ENCODE measurements at places on chromosomes 11 and 22.

- DNase-seq: no peak
Observed at GRCh38 chr11:134049303-134049702, 19.6 kb upstream of the JAM3 start.

DNA sequence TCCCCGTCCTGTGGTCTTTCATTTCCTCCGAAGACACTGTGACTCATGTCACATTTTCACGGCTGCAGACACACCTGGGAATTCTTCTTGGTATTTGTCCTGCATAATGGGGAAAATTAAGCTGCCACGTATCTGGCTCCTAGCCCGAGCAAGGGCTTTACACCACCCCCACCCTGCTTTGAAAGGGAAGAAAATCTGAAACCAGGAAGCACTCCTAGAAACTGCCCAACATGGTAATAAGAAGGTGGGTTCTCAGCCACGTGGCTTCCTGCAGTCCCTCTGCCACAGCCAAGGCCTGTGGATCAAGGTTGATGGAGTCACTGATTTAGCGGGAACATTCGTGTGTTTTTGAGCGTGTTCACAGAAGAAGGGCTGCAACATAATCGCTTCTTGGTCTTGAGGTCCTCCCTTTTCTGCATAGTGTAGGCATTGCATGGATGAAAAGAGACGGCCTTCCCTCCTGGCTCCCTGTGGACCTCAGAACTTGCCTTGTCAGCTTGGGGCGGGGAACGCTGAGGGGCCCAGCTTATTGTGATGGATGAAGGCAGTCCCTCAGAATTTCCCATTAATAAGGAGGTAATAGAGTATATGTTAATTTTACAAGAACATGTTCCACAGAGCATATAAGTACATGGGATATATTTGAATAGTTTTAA is 292.0 kb downstream of the NTM start:
- no peak for DNase-seq

DNA sequence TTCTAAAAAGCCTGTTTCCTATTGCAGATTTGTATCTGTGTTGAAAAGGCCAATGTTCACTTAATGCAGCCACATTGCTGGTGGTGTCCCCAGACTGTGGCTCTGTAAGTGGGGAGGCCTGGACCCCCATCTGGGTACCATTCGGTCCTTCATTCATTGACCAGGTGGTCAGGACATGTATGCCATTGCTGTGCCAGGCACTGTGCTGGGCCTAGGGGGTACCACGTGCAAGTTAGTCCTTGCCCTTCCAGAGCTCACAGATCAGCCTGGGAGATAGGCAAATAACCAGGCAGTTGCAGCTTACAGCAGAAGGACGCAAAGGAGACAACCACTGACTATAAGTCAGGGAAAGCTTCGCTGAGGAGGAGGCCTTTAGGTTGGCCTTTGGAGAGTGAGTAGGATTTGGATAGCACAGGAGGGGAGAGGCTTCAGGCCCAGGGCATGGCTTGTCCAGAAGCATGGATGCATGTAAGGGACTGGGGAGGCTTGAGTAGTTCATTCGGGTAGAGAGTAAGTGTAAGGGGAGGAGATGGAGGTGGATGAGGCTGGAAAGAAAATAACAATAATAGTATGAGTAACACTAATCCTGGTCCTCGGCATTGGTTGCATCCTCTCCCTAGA is 5.0 kb downstream of the PRDM11 start:
- DNase-seq: no peak

DNA sequence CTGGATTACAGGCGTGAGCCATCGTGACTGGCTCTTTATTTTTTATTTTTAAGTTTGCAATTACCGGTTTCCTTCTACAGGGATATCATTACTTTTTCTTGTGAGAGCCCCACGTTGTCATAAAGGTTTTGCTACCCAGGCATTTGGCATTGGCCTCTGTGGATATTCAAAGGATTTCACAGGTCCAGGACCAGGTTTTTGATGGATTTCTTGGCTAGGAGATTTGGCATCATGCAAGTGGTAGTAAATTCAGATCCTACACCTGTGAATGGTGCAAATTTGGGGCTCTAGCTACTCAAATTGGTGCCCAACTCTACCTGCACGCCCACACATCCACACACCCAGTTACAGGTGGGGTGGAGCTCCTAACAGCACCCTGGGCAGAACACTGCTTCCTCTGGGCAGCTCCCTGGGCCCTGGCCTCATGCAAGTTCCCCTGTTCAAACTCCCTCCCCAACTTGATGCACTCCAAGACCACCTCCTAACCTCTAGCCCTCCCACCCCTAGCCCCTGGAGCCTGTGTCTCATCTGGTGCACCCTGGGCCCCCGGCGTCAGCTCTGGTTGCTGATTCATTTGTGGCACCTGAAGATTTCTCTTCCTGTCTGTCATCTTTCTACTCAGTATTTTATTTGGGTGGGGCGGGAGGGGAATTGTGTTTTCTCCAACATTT is 9.3 kb upstream of the MRGPRD start:
- no peak for DNase-seq

- DNase-seq: no peak
Observed at GRCh38 chr11:129596351-129596750, 219.3 kb upstream of the TMEM45B start.

GRCh38 chr11:127023991-127024390 is 23.4 kb upstream of the KIRREL3 start:
- DNase-seq: no peak

DNA sequence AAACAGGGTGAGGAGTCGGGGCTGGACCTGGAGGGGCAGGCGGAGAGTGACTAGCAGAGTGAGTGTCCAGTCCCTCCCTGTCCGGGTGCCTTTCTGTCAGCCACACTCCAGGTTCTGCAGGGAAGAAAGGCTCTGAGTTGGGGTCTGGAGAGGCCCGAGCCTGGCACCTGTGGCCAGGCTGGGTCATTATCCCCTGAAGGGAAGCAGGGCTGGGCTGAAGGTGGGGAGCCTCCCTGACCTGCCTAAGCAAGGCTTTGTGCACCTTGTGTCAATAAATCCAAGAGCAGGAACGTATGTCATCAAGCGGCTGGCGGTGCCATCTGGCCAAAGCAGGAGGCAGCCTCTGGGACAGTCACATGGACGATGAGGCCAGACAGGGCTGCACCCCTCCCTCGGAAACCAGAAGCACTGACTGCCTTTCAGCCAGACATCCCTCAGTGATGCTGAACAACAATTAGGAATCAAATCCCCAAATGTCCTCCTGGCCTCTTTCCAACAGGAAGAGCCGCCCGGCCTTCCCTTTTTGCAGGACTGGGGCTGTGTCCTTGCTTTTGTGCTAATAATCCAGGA is 73.9 kb upstream of the FGF3 start:
- no peak for DNase-seq

GRCh38 chr11:105156231-105156630 is 16.7 kb upstream of the CARD18 start:
- DNase-seq: no peak

GRCh38 chr11:70360211-70360610 is 38.1 kb upstream of the CTTN start:
- DNase-seq: no peak

DNA sequence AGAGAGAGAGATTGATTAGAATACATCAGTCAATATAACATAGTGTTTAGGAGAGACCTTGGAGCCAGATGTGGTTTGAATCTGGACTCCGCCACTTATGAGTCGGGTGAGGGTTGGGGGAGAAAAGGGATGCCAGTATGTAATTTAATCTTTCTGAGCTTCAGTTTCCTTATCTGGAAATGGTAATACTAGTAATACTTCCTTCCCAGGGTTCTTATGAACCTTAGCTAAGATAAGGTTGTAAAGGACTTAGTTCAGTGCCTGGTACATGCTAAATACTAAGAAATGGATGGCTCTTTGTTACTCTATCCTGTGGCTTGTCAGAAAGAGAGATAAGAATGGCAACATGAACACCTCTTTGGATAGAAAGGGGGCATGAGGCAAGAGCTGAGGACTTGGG is 226.1 kb upstream of the NARS2 start:
- DNase-seq: no peak

- no peak for DNase-seq
Observed at GRCh38 chr11:73326929-73327811, 19.1 kb downstream of the ARHGEF17 start.

- no peak for DNase-seq
Observed at GRCh38 chr11:66473608-66474515, 6.4 kb upstream of the DPP3 start.

DNA sequence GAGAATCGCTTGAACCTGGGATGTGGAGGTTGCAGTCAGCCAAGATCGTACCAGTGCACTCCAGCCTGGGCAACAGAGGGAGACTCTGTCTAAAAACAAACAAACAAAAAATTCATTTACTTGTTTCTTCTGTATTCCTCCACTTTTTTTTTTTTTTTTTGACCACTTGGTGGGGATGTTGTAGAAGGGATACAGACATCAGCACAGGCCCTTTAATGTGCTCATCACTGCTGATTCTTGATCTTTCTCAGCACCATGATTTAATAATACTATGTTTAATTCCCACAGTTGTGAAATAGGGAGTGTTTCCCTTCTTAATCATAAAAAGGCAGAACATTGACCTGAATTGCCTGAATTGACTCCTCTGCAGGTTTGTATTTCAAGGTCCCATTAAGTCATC is 4.5 kb downstream of the TTC9C start:
- DNase-seq: no peak

DNA sequence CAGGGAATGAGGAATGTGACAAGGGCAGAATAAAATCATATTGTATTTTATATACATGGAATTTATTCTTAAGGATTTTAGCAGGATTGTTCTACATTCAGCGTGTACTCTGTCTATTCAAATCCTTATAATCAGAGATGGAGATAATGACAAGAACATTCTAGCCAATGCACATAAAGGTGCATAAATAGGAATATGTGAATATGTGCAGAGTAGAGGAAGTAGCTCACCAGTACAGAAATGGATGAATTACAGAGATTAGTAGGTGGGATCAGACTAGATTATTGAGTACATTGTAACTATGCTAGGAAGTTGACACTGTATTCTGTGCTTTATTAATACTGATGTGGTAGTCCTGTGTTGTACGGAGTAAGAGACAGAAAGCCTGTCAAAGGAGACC is 1308.8 kb downstream of the FAM181B start:
- DNase-seq: no peak

DNA sequence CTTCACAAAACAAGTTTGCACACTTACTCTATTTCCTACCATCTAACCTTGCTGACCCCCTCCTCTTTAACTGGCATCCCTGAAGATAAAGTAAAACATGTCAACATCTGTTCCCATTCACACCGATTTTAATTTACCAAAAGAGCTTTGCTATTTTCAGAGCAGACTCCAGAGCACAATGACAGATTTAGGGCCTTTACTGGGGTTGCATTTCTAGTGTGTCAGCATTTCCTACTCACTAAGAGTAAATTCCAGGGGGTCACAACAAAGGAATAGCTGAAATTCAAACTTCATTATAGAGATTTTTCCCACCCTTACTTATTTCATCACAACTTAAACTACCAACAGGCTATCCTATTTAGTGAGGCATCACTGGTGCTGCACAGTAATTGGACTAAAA is 60.8 kb downstream of the SOX6 start:
- no peak for DNase-seq

DNA sequence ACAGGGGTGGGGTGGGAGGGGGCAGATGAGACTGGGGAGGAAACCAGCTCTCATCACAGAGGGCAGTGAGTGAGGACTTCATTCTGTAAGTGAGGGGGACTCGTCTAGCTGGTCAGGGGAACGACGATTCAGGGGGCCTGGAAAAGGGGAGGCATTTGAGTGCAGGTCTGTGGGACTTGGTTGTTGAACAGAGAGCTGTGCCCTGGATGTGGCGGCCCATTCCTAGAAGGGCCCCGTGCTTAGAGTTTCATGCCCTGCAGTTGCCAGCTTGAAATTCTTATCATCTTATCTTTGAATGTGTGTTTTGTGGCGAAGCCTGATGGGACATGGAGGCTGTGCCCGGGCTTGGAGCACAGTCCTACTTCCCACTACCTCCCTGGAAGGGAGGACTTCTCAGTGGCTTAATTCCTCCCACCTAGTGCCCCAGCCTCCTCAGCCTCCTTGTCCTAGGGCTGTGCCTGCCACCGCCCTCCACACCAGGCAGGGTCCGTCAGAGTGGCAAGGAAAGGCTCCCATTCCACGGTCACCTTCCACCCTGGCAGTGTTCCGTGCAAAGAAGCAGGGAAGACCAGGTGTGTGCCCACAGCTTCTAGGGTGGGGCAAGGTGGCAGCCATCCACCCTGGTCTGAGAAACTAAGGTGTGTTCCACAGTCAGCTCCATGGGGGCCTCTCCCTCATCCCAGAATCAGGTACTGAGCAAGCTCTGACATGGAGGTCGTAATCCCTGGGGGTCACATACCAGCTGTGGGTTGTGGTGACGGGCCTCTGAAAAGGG is 59.7 kb upstream of the LMO1 start:
- DNase-seq: no peak

- no peak for DNase-seq
Observed at GRCh38 chr11:63814383-63814736, 1.1 kb downstream of the SPINDOC start.

GRCh38 chr11:86938900-86939880 is 16.0 kb downstream of the FZD4 start:
- no peak for DNase-seq

DNA sequence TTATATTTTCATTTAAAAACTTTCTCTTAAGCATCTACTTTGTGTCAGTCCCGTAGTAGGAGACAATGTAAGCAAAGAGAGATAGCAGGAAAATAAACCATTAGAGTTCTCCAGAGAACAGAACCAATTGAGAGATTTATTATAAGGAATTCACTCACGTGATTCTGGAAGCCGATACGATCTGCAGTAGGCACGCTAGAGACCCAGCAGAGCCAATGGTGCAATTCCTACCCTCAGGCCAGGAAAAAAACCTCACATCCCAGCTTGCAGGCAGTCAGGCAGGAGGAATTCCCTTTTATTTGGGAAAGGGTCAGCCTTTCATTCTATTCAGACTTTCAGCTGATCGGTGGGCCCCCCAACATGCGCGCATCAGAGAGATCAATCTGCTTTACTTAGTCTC is 7.3 kb upstream of the PLEKHA7 start:
- no peak for DNase-seq

DNA sequence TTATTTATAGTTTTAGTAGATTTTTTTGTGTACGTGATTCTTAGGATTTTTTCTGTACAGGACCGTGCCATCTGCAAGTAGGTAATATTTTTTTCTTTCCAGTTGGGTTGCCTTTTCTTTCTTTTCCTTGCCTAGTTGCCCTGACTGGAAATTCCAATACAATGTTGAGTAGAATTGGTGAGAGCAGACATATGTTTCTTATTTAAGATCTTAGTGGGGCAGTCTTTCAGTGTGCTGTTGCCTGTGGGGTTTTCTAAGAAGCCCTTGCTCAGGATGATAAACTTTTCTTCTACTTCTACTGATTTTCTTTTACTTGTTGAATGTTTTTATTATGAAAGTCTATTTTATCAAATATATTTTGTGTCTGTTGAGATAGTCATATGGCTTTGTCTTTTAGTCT is 33.0 kb downstream of the ATXN10 start:
- no peak for DNase-seq

DNA sequence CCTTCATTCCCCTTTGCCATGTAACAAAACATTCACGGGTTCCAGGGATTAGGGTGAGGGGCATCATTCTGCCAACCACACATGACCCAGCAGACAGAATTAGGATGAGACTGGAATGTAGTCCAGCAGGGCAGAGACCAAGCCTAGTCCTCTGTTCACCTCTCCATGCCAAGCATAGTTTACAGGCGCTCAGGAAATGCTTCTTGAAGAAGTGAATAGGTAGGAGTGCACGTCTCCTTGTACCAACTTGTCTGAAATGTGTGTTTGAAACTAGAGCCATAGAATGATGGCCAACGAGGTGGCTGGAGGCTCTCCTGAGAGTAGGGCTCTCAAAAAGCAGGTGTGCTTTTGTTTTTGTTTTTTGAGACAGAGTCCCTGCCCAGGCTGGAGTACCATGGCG is 8.2 kb downstream of the SPINDOC start:
- no peak for DNase-seq

GRCh38 chr22:41360126-41360525 is 21.6 kb upstream of the TEF start:
- no peak for DNase-seq

GRCh38 chr11:78365381-78365792 is 52.2 kb downstream of the GAB2 start:
- DNase-seq: no peak
